ENCODE measurements at places on chromosomes 7 and 10.
A peak's percentile ranks its signal among the peaks of the same experiment; 100 is the strongest.

GRCh38 chr10:74081192-74081803, 69.3 kb downstream of the AP3M1 start:
- DNase-seq, result peak; percentile 81

GRCh38 chr10:80205477-80206276, at the start of gene ANXA11:
Gene ANXA11 (minus strand): TSS chr10:80205537. CDS start chr10:80172861, 32,676 bp downstream.
- DNase-seq, result peak; percentile 90

GRCh38 chr7:103349805-103350204, 2.4 kb downstream of the PSMC2 start:
- DNase-seq, result no peak

DNA sequence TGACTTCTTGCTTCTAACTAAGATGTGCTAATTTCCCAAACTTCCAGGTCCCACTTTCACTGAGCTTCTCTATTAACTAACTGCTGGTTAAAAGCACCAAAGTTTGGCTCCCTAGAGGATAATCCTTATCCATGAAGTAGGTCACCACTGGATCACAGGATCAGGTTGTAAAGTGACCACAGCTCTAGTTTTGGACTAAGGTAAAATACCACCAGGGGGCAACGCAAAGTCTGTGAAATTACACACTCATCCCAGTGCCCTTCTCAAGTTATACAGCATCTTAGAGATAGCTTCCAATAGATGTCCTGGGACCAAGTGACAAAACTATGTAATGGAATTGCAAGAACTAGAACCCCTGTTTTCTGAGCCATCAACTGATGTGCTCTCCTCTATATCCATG, 116.4 kb upstream of the ASAH2 start:
- DNase-seq, result peak; percentile 49

GRCh38 chr7:10022957-10023356, 950.7 kb upstream of the PHF14 start:
- DNase-seq, result no peak
